Ammon's horn (tissue), 1 donor: ENCODE measurements at places on chromosomes 12 and 14.

DNA sequence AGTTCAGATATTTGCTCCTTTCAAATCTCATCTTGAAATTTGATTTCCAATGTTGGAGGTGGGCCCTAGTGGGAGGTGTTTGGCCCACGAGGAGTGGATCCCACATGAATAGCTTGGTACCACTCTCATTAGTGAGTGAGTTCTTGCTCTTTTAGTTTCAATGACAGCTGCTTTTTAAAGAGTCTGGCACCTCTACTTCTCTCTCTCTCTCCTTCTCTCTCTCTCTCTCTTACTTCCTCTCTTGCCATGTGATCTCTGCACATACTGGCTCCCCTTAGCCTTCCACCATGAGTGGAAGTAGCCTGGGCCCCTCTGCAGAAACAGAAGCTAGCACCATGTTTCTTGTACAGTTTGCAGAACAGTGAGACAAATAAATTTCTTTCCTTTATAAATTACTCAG, 25.1 kb downstream of the GPR65 start:
- peak; percentile 13 for DNase-seq

- no peak for DNase-seq
These were observed 15.1 kb upstream of the SLC38A2 start for GRCh38 chr12:46387670-46388069.

GRCh38 chr14:81963846-81964245, 430.2 kb upstream of the SEL1L start:
- DNase-seq = no peak

DNA sequence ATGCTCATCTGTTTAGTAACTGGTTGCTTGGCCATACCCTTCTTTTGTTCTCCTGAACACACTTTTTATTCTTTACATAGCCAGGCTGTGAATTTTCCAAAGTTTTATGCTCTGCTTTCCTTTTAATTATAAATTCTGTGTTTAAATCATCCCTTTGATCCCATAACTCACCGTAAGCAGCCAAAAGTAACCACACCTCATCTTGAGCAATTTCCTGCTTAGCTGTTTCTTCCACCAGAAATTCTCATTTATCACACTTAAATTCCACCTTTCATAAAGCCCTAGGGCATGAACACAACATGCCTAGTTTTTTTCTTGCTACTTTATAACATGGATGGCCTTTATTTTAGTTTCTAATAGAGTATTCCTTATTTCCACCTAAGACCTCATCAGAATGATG, 510.7 kb downstream of the C12orf50 start:
- DNase-seq = no peak
